ENCODE measurements at places on chromosomes 7 and 10. TPM values are rescaled to one million over a fixed set of nuclear protein-coding genes. Genes with fewer than 3 reads are reported as not detected.

GRCh38 chr7:91345449-91345848, 81.2 kb downstream of the FZD1 start:
- no peak for DNase-seq

- no peak for DNase-seq
Measured at GRCh38 chr7:23220690-23221305, 25.8 kb upstream of the GPNMB start.

- DNase-seq: no peak
Measured at GRCh38 chr7:100951888-100952560, 2.7 kb downstream of the MUC3A start.

DNA sequence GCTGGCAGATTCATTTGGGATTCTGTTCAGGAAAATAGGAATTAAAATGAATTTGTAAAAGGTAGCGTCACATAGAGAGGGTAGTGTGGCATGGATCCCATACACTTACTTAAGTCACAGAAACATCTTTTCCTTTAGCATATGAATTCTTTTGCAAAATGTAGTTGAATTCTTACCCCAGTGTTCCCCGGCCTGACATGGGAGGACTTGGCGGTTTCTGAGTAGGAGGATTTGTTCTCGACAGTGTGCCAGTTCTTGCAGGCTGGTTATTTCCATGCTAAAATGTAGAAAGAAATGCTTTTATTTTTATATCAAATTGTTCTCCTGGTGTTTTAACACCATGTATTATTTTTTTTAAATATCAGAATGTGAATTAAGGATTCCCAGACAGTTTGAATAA, 72.6 kb downstream of the PDSS1 start:
- DNase-seq: no peak

DNA sequence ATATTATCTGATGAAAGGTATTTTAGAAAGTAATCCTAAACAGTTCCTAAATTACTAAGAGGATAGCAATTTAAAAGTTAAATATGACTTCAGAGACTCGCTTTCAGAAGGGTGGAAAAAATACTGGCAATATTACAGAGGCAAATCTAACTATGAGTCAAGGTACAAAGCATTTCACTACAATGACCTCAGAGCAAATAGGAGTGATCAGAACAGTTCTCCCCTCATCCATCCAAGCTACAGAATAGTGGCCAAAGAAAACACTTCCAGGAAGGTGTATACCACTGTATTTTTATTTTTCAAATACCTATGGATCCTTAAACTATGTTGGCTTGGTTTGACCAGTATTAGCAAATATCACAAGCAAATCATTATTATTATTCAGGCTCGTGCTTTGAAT, 112.8 kb upstream of the ODAD2 start:
- DNase-seq: no peak

GRCh38 chr7:83476511-83477050, 172.4 kb downstream of the SEMA3E start:
- DNase-seq: no peak

GBX1 gene
- polyA plus RNA-seq: not detected

DNA sequence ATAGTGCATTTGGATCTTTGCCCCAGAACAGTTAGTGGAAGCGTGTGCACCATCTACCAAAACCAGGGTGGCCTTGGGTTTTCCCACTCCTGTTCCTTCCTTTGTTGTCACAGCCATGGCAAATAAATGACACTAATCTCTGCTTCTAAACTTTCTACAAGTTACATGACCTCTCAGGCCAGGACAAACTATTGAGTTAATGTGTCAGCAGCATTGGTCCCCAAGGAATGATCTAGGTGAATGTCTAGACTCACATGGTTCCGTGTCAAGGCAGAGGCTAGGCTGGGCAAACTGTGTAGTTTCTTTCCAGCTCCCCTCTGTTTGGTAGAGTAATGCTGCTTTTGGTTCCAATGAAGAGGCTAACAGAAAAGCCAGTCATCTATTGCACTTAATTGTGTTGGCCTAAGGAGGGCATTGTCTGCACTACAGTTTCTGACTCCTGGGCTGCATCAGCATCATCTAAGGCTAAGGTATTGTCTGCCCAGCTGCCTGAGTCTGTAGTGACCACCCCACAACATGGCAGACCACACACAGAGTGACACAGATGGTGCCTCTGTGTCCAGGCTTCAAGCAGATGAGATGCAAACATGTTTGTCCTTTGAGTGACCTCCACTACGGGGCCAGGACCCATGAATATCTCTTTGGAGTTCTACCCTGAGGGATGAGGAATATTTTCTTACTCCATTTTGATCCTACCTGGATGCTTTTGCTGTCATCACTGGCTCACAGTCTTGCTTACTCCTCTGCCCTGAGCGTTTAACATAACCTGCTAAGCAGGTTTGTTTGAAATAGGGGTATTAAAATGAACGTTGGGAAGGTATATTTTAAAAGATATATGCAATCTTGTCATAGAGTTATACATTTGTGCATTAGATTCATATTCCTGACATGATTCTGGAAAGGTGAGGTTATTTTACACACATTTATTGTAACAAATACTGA, 1.7 kb downstream of the CYP3A4 start:
- no peak for DNase-seq

TMEM225B gene
- 1.5 TPM for polyA plus RNA-seq

DNA sequence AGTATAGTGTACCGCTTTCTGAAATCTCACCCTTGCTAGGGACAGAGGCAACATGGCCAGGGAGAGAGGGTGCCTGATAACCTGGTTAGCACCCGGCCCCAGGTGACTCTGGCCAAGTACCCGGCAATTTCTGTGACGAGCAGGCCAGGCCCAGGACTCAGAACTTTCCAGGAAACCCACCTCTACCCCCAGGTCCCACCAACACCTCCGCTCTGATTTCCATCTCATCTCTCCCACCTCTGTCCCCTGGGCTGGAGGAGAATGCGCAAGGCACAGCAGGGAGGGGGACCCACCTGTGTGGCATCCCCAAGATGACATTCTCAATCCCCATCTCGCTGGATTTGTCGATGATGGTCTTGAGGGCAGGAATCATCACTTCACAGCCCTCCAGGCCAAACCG, 11.6 kb downstream of the OGDHL start:
- DNase-seq: no peak

DNA sequence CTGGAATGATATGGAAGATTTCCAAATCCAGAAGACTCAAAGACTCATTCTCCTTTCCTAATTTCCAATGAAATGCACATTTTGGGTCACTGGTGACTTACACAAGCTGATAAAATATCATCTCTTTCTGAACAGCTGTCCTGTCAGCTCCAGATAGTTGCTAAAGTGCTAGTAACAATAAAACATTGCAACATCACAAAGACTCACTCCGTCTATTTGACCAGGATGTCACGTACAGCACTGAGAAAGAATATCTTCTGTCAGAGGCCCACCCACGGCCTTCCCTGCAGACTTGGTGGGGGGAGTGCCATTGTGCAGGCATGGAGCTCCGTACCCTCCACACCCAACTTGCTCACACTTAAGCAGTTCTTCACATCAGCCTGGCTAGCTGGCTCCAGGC, 78.9 kb upstream of the EGR2 start:
- no peak for DNase-seq

- DNase-seq: no peak
Measured at GRCh38 chr10:89471110-89471809, 56.9 kb downstream of the IFIT5 start.

CRHR2 gene
- not detected for polyA plus RNA-seq

PNLIP gene
- polyA plus RNA-seq: not detected

Measured in renal cortex interstitium (tissue), 15 donors.